ENCODE measurements at places on chromosomes 7 and 10.

DNA sequence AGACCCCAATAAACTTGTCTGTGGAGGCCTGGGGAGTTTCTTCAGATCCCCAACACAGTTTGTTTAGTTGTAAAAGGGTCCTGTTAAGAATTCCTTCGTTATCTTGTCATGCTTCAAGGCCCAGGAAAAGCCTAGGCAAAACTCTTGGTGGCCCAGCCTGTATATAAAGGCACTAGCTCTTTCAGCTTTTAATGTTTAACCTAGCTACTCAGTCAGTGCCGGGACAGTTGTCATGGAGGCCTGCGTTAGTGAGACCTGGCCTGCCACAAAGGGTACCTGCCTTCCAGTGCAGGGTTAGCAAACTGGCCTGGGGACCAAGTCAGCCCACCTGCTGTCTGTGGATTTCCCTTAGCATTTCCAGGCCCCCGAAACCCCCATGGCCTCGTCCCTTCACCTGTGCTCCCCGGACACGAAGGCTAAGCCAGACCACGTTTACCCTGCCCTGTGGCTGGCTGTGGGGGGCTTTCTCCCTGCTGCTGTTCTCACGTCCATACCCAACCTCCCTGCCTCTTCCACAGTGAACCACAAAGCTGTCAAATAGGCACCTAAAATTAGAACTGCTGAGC lies 96.9 kb upstream of the PPP2R2D start:
- no peak overlapping the region for H3K4me3 ChIP-seq
- no peaks in the 10 kb centered on the region for H3K27me3 ChIP-seq
- no peaks in the 10 kb centered on the region for H3K4me1 ChIP-seq
- peak; percentile 67 for DNase-seq
- H3K27ac ChIP-seq = no peak overlapping the region
- H3K36me3 ChIP-seq = no peaks in the 10 kb centered on the region

DNA sequence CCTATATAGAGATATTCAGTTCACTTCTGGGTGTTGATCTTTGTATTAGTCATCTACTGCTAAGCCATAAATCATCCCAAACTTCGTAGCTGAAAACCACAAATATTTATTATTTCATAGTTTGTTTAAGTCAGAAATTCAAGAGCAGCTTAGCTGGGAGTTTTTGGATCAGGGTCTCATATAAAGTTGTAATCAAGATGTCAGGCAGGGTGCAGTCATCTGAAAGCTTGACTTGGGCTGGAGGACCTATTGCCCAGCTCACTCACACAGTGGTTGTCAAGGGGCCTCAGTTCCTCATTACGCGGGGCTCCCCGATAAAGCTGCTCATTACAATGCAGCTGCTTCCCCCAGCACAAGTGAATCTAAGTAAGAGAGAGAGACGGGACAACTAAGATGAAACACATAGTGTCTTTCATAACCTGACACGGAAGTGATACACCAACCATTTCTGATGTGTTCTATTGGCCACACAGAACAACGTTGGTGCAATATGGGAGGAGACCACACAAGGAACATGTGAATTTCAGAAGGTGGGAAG lies 15.7 kb downstream of the PPP1R3C start:
- peaks cover 42% of the 10 kb centered on the region for H3K4me1 ChIP-seq
- no peaks in the 10 kb centered on the region for H3K27me3 ChIP-seq
- H3K36me3 ChIP-seq = peaks cover 7% of the 10 kb centered on the region

- H3K4me3 ChIP-seq = no peak overlapping the region
- no peaks in the 10 kb centered on the region for H3K36me3 ChIP-seq
- H3K27ac ChIP-seq = no peak overlapping the region
- DNase-seq = no peak
- no peaks in the 10 kb centered on the region for H3K27me3 ChIP-seq
- H3K4me1 ChIP-seq = no peaks in the 10 kb centered on the region
These were observed 144.0 kb downstream of the PLPP4 start for GRCh38 chr10:120600871-120601649.

DNA sequence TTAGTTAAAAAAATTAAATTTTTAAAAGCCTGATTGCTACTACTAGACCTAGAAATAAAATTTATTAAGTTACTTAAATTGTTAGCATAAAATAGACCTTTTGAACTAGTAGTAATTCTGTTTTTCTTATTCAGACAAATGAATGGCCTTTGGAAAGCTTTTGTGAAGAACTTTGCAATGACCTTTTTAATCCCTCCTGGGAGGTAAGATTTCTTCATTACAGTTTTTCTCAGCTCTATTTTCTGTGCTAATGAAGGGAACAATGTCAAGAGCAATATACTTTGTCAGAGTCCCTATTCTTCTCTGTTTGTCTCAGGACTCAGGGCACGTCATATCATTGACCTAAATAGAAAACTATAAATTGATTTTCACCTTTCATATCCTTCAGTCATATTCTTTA lies 33.5 kb downstream of the BTAF1 start:
- H3K27ac ChIP-seq = no peak overlapping the region
- no peak overlapping the region for H3K4me3 ChIP-seq
- no peaks in the 10 kb centered on the region for H3K27me3 ChIP-seq
- no peak for DNase-seq

GRCh38 chr10:103968441-103969391 lies 1.8 kb downstream of the SLK start:
- H3K27me3 ChIP-seq = no peaks in the 10 kb centered on the region
- no peak for DNase-seq
- H3K27ac ChIP-seq = peak overlapping the region; percentile 32
- H3K36me3 ChIP-seq = peaks cover 4% of the 10 kb centered on the region
- H3K4me1 ChIP-seq = peaks cover 56% of the 10 kb centered on the region

- H3K4me1 ChIP-seq = no peaks in the 10 kb centered on the region
- DNase-seq = no peak
- no peak overlapping the region for H3K4me3 ChIP-seq
- H3K36me3 ChIP-seq = no peaks in the 10 kb centered on the region
- H3K27me3 ChIP-seq = peaks cover 71% of the 10 kb centered on the region
These were observed 18.4 kb downstream of the NKX2-3 start for GRCh38 chr10:99551158-99551557.

DNA sequence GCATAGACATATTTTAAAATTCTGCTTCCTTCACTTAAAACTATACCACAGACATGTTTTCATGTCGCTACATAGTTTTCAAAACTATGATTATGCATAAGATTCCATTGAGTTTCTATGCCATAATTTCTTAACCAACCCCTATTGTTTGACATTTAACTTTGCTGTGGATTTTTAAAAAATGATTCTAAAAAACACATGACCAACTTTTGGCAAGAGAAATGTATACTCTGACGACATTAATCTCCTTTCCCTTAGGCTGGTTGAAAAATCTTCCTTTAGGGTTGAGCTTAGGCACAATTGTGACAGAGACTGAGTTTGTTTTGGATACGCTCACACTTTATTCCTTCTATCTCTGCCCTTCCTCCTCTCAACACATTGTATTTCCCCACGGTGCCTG lies 14.9 kb downstream of the CREB5 start:
- H3K27ac ChIP-seq = no peak overlapping the region
- H3K4me1 ChIP-seq = no peaks in the 10 kb centered on the region
- DNase-seq = no peak
- H3K4me3 ChIP-seq = no peak overlapping the region

- DNase-seq = no peak
- peaks cover 29% of the 10 kb centered on the region for H3K4me1 ChIP-seq
- H3K36me3 ChIP-seq = peaks cover 21% of the 10 kb centered on the region
- H3K4me3 ChIP-seq = no peak overlapping the region
- no peak overlapping the region for H3K27ac ChIP-seq
These were observed 6.0 kb downstream of the POLM start for GRCh38 chr7:44076101-44076895.

GRCh38 chr10:58820861-58821751 lies 308.4 kb downstream of the BICC1 start:
- peaks cover 22% of the 10 kb centered on the region for H3K36me3 ChIP-seq
- H3K27ac ChIP-seq = peak overlapping the region; percentile 78
- H3K27me3 ChIP-seq = no peaks in the 10 kb centered on the region

GRCh38 chr10:24503461-24504320 lies 220.0 kb downstream of the ARHGAP21 start:
- DNase-seq = no peak
- H3K4me3 ChIP-seq = no peak overlapping the region
- peaks cover 2% of the 10 kb centered on the region for H3K4me1 ChIP-seq
- H3K36me3 ChIP-seq = peaks cover 3% of the 10 kb centered on the region
- H3K27ac ChIP-seq = no peak overlapping the region

- H3K4me1 ChIP-seq = peaks cover 89% of the 10 kb centered on the region
- no peak overlapping the region for H3K4me3 ChIP-seq
- no peak for DNase-seq
- no peaks in the 10 kb centered on the region for H3K27me3 ChIP-seq
These were observed 20.0 kb upstream of the IFIT2 start for GRCh38 chr10:89281606-89282395.

DNA sequence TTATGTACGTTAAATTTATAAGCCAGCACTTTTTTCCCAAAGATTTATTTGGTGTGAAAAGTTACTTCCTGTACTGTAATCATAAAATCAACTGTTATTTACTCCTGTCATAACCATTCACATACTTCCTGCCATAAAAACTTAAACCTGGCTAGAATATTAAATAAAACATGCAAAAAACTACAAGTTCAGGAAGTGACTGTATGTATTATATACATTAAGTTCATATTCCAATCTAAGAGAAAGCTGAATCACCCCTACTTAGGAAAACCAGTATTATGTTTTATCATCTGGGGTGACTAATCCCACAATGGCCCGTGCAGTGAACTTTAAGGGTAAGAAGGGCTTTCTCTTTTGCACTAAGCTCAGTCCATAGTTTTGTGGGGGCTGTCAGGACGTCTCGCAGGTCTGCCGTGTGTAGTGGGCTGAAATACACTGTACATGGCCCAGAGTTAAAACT lies 183.7 kb upstream of the KLF14 start:
- DNase-seq = no peak
- H3K27ac ChIP-seq = peak overlapping the region; percentile 72
- H3K4me1 ChIP-seq = peaks cover 84% of the 10 kb centered on the region
- peaks cover 4% of the 10 kb centered on the region for H3K36me3 ChIP-seq
- no peak overlapping the region for H3K4me3 ChIP-seq
- H3K27me3 ChIP-seq = no peaks in the 10 kb centered on the region
